Pancreas (tissue), 10 donors: ENCODE measurements at places on chromosomes 2 and 18. TPM values are rescaled to one million over a fixed set of nuclear protein-coding genes. Genes with fewer than 3 reads are reported as not detected.

AMER3 gene
- 0.99 TPM for polyA plus RNA-seq

SGO2 gene
- 0.27 TPM for polyA plus RNA-seq

TTR gene
- 9,933 TPM for polyA plus RNA-seq

HOXD12 gene
- not detected for polyA plus RNA-seq

DNA sequence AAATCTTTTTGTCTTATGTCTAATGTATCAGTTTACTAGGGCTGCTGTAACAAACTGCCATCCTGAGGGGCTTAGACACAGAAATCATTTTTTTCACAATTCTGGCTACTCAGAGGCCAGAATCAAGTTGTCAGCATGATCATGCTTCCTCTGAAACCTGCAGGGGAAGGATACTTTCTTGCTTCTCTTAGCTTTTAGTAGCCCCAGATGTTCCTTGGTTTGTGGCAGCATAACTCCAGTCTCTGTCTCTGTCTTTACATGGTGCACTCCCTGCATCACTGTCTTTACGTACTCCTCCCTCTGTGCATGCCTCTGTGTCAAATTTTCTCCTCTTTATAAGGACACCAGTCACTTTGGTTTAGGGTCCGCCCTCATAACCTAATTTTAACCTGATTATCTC, 2.0 kb upstream of the SCN3A start:
- DNase-seq, result no peak

GRCh38 chr2:70643715-70644114, 90.1 kb upstream of the TGFA start:
- no peak for DNase-seq

GRCh38 chr2:105369777-105370690, 28.8 kb downstream of the FHL2 start:
- DNase-seq, result peak; percentile 70

GRCh38 chr2:76749858-76750257, 772.3 kb downstream of the LRRTM4 start:
- DNase-seq, result no peak

CMPK2 gene
- 2.4 TPM for polyA plus RNA-seq

BUB1 gene
- 0.11 TPM for polyA plus RNA-seq

CPS1 gene
- polyA plus RNA-seq, result 0.42 TPM

DNA sequence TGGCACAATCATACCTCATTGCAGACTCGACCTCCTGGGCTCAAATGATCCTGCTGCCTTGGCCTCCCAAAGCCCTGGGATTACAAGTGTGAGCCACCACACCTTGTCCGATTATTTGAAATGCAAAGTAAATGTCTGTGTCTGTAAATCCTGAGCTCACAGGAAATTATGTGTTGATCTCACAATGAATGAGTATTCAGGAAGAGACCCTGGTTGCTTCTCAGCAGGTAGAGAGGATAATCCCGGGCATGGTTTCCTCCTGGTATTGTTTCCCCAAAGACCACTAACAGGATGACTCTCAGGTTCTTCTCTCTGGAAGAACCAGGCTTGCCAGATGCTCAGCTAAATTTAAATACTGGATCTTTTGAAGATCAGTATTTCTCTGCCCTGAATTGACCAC, 147.6 kb downstream of the LDLRAD4 start:
- DNase-seq, result no peak

DNA sequence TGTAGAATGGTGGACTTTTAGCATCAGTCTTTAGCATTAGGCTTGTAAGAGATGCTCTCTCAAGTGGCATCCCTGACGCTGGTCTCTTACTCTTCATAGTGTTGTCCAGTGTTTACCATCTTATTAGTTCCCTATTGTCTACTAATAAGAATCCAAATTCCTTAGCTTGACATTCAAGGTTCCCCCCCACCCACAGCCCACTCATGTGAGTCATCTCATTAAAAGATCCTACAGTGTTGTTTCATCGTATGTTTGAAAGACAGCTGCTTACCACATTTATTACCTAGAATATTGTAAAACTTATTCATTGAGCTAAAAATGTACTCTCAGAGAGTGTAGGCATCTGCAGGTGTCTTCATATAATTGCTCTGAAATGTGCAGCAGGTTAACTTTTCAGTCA, 28.5 kb downstream of the EIF5B start:
- DNase-seq, result no peak

CHPF gene
- polyA plus RNA-seq, result 83.3 TPM

- no peak for DNase-seq
Measured at GRCh38 chr2:73076701-73077423, 5.3 kb upstream of the SFXN5 start.

DNA sequence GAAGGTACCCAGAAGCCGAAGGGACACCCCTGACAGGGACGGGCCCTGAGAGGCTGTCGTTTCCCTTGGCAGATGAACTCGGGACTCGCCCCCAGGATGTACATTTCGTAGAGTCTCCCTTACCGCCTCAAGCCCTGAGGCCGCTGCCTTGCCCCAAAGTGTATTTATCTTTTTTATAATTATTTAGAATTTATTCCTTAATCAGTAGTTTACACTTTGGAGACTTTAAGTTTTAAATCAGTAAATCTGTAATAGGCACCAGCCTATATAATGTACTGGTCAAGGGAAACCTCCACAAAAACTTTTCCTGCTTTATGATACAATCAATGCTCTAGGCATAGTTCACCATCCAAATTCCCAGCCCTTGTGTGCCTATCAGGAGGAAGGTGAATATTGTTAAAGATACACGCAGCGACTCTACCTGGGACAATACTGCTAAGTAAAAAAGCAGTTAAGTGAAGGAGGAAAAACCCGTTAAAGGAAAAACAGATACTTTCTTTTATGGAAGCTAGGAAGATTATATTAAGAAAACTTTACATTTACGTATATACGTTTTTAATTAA, 848 bp downstream of the VRK2 start:
- no peak for DNase-seq

DNA sequence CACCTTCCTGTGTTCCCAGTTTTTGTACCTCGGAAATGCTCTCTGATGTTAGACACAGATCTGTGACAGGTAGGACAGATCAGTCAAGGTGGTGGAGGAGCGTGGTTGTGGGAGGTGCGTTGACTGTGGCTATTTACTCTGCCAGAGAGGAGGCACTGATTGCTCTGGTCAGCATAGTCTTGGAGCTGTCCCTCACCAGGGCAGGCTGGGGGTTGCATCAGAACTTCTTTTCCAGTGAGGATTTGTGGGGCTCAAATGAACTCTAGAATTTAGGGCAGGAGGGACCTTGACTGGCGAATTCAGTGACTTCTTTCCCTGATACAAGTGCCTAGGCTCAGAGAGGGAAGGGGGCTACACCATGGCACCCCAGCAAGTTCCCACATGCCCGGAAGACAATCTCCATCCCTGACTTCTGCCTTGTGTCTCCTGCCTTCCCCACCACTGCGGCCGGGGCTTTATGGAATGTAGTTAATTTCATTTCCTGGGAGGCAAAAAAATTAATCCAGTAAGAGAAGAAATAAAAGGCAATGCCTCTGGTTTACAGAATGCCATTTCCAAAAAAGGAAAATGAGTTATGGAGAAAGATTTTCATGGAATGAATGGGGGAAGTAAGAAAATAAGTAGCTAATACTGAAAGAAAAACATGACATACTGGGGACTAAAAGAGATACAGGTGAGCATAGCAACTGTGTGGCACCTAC, 26.1 kb downstream of the NIFK start:
- no peak for DNase-seq
